Stimulated activated CD8-positive, alpha-beta memory T cell treated with anti-CD3 and anti-CD28 coated beads, Interleukin-7, amount 100 ng/mL, for 1 hour (primary cell): ENCODE measurements at places on chromosomes 6 and 20.

DNA sequence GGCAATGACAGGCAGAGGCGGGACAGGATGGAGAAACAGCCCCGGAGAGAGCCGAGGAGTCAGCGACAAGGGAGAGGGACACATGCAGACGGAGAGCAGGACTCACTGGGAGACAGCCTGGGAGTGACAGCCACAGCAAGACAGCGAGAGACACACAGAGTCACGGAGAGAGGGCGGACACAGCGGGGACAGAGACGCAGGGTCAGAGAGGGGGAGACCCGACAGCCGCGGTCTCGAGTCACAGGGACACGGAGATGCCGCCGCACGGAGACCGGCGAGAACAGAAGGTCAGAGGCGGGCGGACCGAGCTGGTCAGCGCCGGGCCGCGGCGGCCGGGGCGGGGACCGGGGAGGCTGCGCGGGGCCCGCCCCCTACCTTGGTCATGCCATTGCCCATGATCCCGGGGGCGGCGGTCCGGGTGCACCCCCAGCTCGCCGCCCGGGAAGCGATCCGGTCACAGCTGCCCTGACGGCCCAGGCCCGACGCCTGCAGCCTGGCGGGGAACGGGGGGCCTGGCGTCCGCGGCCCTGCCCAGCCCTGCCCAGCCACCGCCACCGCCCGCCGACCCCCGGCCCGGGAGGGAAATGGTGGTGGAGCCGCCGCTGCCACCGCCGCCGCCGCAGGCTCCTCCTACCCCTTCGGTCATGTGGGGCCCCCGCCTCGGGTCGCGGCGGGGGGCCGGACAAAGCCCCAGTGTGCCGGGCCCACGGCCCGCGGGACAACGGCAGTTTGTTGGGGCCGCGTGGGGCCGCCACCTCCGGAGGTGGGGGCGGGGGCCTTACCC is at the start of the genes DUSP15 and TTLL9:
Gene DUSP15, minus strand, starts transcription at position 586 of the 784 bp plus-strand sequence. Its CDS starts 190 bp downstream, at position 396.
Gene TTLL9, plus strand, starts transcription at position 693 of the 784 bp plus-strand sequence. CDS start 493 bp downstream, outside the sequence.
- DNase-seq: no peak

GRCh38 chr6:6796818-6797217 is 208.3 kb downstream of the LY86 start:
- DNase-seq: no peak

- DNase-seq: no peak
Measured at GRCh38 chr6:46993846-46994245, 48.3 kb downstream of the ADGRF1 start.

GRCh38 chr20:10709916-10710315 is 36.1 kb upstream of the JAG1 start:
- no peak for DNase-seq

DNA sequence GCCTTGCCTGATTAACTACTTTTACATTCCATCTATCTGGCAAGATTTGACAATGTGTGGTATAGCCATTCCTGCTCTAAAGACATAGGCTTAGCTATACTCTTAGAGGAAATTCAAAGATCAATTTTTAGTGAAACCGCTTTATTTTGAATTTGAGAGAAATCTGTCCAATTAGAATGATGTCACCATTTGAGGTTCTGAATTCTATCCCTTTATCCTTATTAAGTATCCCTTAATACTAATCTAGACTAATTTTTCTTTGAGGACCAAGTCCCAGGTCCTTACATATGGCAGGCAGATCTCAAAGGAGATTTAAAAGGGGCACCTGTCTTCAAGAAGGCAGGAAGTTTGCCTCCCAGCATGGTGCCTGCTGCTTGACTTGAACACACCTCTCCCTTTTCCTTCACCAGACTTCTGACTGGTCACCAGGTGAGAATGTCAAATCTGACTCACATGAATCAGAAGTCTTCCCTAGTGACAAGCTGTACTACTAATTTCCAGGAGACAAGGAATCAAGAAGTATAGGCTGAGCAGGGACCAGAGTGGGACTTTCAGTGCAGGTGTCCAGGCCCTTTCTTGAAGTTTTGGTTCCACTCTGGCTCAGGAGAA is 15.0 kb upstream of the MRAP2 start:
- DNase-seq: no peak
